BE2C (cell line): ENCODE measurements at places on chromosomes 2 and 18.
A peak's percentile ranks its signal among the peaks of the same experiment; 100 is the strongest.

- no peak for DNase-seq
These were observed 240.0 kb upstream of the NT5C1B start for GRCh38 chr2:18829251-18829902.

- no peak for DNase-seq
These were observed 31.3 kb upstream of the DNAH7 start for GRCh38 chr2:196099916-196100315.

DNA sequence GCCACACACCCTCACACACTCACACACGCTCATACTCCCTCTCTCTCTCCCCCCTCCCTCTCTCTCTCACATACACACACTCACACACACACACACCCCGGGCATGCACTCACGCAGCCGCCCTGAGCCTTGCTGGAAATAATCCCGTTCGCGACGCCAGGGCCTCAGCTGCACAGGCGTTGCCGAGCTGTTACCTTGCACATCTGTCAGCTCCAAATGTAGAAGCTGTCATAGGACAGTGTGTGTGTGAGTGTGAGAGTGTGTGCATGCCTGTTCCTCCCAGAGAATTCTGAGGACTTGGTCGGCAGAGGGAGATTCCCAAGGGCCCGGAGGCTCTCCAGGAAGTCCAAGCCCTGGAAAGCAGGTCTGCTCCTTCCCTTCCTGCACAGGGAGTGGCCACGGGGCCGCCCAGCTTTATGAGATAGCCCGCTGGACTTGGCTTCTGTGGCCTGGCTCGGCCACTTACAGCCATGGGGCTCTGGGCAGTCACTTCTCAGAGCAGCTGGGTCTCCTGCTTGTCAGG lies 8.6 kb downstream of the SPR start:
- no peak for DNase-seq

DNA sequence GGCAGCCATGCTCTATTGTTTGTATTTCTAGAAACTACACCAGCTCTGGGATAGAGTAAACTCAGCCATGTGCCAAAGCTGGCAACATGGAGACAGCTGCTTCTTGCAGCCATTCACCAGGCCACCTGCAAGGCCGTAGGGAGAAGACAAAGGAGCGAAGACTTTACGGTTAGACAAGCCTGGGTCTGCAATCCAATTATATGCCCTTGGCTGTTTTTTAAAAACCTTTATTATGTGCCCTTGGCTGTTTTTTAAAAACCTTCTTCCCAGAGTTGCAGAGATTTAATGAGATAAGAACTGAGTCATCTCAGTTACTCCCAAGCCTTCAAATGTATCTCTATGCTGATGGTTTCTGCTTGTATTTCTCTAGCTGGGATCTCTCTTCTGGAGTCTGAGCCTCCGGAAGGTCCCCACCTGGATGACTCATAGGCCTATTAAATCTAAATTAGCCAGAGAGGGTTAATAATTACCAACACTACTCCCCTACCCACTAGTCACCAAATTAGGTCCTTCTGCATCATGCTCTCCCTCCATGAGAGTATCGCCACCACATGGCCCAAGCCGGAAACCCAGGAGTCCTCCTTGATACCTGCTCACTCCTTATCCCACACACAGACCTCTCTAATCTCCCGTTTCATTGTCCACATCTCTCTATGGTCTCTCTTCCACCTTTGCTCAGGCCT lies 17.5 kb upstream of the DPP4 start:
- no peak for DNase-seq

DNA sequence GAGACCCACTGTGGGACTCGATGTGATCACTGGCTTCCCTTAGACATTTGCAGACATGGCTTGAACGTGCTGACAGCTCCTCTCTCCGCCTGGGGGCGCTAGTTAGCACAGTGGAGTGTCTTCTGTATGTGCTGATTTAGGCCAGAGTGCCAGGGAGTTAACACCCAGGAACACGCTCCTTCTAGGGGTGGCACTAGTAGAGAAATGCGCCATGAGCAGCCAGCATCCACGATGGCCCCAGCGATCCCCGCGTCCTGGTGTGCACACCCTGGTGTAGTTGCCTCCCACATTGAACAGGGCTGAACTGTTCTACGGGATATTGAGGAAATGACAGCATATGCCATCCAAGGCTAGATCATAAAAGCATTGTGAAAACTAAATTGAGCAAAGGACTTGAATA lies 11.4 kb upstream of the NMUR1 start:
- no peak for DNase-seq

- DNase-seq, result peak; percentile 89
These were observed 24.3 kb downstream of the DIS3L2 start for GRCh38 chr2:231985823-231986261.

DNA sequence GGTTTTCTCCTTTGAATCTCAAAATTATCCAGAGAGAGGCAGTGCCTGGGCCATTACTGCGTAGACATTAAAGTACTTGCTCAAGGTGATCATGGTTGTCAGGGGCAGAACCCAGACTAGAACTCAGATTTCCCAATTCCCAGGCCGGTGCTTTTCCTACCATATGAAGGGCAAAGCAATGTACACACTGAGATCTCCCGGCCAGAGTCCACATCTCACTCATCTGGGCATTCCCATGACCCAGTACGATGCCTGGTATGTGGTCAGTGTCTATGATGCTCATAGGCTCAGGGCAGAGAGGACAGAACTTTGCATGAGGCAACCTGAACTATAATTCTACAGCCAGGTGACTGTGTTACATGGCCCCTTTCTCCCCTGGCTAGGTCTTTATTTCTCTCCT lies 531.4 kb downstream of the TDRD15 start:
- DNase-seq, result no peak

DNA sequence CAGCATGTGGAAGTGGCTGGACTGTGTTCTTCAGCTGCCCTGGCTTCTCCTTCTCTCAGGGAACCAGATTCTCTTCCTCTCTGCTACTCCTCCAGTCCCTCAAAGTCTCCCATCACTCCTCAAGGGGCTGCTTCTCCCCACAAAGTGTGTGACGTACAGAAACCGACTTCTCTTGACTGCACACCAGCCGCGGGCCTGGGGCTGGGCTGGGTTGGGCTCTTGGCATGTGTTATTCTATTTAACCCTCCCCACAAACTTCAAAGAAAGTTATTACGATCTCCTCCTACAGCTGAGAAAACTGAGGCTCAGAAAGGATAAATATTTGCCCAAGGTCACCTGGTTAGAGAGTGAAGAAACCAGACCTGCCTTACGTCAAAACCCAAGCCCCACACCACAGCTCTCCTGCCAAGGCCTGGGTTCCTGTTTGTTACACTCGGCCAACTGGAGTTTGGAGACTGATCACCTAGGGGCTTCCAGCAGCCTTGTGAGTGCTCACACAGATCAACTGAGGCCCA lies 269.0 kb downstream of the TFCP2L1 start:
- no peak for DNase-seq

DNA sequence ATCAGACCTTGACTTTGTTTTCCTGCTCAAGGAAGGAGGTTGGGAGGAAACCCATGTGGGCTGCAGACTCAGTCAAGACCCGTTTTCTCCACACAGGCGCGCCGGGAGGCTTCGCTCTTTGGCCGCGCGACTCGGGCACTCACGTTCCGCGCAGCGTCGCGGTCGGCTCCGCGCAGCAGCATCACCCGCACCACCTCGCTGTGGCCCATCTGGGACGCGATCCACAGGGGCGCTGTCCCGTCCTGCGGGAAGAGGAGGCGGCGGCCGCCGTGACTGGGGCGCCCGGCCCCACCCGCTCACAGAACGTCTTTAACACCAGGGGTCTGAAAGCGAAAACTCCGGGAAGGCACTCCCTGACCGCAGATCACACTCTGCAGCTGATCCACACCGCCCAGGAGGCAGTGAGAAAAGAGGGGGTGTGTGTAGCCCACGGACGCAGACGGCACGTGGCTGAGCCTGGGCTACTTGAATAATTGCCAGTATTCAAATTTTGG lies 33.1 kb upstream of the NPC1 start:
- no peak for DNase-seq

- no peak for DNase-seq
These were observed 90.9 kb downstream of the SETBP1 start for GRCh38 chr18:44771572-44771955.

DNA sequence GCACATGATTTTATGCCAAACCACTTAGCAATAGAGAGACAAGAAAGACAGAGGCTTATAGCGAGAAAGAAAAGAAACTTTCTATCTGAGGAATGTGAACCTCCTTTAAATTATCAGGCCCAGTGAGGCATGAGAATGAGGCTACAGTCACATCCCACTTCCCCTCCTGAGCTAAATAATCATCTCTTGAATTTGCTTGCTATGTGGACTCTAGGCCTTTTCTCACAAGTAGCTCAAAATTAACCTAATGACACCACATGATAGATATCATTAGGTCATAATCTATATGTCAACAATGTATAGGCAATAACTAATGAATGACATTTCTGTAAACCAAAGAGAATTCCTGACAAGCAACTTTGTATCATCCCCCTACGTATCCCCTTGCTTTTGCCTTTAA lies 301.5 kb upstream of the MGAT5 start:
- DNase-seq, result no peak

DNA sequence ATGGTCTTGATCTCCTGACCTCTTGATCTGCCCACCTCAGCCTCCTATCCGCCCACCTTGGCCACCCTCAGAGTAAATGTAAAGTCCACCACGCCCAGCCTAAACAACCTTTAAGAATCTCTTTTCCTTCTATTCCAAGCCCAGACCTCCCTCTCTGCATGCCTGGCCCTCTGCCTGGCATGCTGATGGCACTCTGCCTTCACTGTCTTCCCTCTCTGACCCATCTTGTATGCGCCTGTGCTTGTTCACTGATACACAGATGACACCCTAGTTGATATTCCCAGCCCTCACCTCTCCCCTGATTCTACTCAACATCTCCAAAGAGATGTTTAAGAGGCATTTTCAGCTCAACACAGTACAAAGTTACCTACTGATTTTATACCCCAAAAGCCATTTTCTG lies 466.8 kb upstream of the MEX3C start:
- no peak for DNase-seq

GRCh38 chr2:7411691-7412090 lies 494.5 kb downstream of the RNF144A start:
- DNase-seq, result no peak

- DNase-seq, result no peak
These were observed 263.2 kb downstream of the MEIS1 start for GRCh38 chr2:66698091-66698490.

GRCh38 chr2:31822587-31822986 lies 188.2 kb downstream of the MEMO1 start:
- DNase-seq, result no peak

DNA sequence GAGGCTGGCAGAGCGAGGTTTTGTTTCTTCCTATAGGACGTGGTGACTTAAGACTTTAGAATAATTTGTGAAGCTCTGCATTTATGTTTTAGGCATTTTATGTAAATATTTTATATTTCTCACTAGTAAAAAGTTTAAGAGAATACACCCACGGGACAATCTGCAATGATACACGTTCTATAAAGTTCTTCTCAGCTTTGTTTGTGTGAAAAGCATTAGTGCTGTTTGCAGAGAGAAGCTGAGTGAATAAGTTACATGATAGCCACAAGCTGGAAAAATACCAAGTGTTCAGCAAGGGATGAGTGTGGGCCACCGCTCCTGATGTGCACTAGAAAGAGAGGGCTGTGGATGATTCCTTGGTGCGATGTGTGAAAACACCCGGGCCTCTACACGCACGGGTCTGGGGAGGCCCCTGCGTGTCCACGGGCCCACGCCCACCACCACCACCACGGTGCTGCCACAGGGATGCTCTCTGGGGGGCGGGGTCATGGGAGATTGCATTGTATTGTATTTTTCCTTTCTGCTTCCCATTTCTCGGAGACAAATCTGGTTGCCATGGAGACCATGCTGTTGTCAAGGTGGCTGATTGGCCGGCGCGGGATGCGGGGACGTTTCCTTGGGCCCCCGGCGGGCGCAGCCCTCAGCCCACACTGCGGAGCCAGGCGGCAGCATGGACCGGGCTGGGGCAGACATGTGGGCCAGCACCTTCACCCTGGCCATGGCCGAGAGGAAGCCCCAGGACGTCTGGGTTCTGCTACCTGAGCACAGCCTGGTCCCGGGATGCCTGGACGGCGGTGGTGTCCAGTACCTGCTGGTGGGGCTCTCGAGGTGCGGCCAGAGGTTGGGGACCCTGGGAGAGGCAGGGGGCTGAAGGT lies at the start of gene RTP5:
Gene RTP5, plus strand, starts transcription at position 643 of the 875 bp plus-strand sequence. Its CDS starts 28 bp downstream, at position 671.
- DNase-seq, result peak; percentile 8

- no peak for DNase-seq
These were observed 73.9 kb upstream of the LMAN1 start for GRCh38 chr18:59432803-59433597.

GRCh38 chr2:9739531-9739964 lies 103.7 kb upstream of the TAF1B start:
- DNase-seq, result peak; percentile 79

DNA sequence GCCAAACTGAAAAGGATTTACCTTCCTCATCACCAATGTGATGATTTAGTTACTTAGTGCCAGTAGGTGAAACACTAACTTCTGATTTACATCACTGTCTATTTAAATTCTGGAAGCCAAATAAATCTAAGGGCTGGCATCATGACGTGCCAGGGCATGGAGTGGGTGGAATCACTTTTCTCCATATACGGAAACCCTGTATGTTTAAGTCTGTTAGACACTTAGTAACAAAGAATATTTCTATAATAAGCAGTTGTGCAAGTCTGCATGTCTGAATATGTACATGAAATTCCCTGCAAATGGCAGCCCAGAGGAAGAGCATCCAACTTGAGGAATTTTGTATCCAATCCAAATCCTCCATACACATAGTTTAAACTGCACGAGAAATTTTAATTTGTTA lies 243.1 kb upstream of the SMAD7 start:
- DNase-seq, result no peak
